ENCODE measurements at places on chromosomes 2 and 18.

DNA sequence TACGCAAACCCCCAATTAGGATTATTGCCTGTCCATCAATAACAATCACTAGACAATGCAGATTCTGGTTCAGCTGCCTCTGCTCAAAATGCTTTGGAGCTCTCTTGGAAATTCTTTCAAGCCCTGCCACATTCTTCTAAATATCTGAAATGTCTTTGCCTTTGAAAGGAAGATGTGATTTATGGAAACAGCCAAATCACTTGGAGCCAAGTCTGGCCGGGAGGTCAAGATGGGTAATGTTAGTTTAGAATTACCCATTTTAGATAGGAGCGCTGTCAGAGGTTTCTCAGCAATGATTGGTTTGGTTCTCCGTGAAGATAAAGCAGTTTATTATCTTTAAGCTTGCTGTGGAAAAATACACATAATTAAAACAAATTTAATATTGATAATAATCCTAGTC is 306.7 kb downstream of the SETBP1 start:
- no peak for DNase-seq

- DNase-seq, result no peak
These were observed 273.0 kb upstream of the ID2 start for GRCh38 chr2:8408560-8409460.

DNA sequence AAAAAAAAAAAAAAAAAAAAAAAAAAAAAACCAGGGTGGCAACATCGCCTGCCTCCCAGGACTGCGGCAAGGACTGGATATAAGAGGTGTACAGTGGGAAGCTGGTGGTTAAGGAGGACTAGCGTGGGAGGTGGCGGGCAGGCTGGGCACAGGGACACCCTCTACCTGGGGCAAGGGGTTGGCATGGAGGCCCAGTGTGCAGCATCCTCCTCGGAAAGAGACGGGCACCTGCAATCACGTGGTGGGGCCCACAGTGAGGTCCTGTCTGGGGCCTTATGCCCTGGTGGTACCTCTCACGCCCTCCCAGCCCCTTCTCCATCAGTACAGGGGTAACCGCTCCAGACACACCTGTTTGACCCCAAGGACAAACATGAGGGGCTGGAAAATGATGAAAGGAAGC is 27.9 kb downstream of the PXDN start:
- no peak for DNase-seq

DNA sequence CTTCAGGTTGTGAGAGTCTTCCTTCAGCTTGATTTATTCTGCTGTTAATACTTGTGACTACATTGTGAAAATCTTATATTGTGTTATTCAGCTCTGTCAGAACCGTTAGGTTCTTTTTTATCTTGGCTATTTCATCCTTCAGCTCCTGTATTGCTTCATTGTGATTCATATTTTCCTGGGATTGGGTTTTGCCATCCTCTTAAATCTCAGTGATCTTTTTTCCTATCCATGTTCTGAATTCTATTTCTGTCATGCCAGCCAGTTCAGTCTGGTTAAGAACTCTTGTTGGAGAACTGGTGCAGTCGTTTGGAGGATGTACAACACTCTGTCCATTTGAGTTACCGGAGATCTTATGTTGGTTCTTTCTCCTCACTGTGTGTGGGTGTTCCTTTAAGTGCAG is 19.1 kb downstream of the MSTN start:
- no peak for DNase-seq

DNA sequence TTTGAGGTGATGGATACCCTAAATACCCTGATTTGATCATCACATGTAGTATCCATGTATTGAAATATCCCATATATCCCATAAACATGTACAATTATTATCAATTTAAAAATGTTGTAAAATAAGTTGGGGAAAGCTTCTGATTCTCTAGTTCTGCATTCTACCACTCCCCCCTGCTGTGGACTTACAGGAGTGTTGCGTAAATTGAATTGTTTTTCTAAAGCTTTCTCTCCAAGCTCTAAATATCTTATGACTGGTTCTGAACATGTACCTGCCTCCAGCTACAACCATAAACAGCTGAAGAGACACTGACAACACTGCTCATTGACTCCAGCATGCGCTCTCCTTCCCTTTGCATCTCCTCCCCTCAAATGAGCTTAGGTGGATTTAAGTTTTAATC is 145.2 kb downstream of the MGAT5 start:
- no peak for DNase-seq

DNA sequence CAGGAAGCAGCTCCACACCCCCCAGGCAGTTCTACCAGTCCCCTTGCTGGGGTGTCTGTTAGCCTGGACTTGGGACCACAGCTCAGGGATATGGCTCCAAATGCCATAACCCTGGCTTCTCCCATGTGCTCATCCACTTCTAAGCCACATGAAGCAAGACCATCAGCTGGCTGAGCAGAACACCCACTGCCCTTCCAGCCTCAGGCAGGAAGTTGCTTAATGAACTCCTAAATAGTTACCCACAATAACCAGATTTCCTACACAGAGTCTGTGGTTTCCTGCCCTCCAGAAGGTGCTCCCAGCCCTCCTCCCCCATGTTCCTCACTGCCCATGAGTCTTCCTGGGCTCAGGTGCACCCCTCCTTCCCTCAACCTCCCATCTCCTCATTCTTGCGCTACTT is 98.3 kb upstream of the EPC2 start:
- DNase-seq, result no peak

DNA sequence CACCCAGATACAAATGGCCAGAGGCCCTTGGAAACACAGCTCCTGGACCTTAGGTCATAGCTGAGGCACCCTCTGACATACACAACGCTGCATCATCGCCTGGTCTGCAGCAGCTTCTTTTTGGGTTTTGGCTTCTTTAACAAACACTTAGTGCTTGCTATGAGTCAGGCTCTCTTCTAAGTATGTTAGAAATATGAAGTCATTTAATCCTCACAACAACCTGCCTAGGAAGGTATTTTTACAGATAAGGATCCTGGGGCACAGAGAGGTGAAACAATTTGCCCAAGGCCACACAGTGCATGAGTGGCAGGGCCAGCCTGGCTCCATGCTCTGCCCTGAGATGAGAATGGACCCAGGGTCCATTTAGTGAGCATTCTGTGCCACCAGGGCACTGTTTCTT is 96.6 kb downstream of the TMEM17 start:
- no peak for DNase-seq

DNA sequence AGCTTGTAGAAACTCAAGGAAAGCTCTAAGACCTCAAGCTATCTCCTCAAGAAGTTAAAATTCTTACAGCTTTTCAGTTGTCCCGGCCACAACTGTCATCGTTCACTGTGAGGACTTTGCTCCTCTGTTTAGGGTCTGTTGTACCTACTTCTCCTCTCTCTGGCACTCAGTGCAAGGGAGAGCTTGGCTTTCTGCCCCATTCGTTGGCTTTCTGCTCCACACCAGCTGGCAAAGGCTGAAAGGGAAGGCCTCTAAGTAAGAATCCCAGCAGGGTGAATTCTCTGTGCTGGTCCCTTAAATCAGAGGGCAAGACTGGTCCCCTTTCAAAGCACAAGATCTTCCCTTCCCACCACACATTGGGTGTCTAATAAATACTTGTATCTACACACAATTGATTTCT is 17.3 kb downstream of the ZBTB7C start:
- no peak for DNase-seq

DNA sequence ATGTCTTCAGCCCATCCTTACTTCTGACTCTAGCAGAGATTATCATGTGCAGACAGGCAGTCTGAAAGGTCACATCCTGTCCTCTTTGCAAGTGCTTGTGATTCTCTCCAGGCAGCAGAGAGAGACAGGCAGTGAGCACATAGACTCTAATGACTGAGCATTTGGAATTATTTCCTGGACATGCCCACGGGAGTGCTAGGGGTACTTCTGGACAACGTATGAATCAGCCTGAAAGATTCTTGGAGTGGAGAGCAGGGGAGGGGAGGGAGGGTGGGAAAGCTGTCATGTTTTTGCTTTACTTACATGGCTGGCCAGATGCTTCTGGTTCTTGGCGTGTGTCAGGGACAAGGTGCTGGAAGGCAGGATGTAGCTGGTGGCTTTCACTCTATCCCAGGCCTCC is 150.6 kb downstream of the RIF1 start:
- no peak for DNase-seq

DNA sequence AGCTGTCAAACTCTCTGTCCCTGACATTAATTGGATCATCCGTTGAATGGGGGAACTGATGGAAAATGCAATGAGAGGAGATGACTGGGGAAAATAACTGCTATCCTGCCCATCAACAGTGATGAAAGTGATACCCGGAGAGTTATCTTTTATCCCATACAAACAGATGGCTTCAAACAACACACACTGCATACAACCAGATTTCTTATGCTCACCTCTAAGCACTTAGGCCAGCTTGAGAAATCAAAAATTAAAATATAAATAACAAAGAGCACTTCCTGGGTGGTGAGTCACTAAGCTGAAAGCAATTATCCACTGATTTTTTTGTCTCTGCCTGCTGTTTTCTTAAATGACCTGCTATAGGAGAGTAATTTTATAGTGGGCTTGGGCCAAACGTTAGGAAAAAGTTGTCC is 237.6 kb upstream of the RGPD4 start:
- no peak for DNase-seq

DNA sequence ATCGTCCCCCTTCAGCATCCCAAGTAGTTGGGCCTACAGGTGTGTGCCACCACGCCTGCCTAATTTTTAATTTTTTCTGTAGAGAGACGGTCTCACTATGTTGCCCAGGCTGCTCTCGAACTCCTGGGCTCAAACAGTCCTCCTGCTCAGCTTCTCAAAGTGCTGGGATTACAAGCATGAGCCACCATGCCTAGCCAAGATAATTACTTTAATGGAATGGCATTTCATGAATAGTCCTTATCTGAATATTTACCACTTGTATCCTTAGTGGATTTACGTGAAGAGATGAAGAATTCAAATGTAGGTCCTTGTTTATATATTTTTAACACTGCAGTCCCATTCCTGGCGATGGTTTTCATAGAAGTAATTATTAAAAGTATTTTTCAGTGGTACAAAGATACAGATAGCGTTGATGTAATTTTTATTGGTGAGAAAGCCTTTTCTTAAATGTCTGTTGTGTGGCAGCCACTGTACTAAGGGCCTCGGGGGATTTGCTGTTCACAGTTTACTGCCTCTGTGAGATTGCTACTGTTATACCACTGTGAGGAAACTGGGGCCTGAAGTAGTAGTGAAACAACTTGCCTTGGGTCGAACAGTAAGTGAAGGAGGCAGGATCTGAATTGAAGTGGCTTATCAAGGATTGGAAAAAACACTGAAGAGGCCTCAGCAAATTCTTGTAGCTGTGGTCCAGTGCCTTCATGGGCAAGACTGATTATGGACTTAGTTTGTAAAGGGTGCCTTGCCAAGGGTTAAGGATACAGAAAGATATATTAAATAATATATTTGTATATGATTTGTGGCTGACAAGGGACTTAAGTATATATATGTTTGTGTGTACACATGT is 151.2 kb downstream of the PRPF40A start:
- no peak for DNase-seq

DNA sequence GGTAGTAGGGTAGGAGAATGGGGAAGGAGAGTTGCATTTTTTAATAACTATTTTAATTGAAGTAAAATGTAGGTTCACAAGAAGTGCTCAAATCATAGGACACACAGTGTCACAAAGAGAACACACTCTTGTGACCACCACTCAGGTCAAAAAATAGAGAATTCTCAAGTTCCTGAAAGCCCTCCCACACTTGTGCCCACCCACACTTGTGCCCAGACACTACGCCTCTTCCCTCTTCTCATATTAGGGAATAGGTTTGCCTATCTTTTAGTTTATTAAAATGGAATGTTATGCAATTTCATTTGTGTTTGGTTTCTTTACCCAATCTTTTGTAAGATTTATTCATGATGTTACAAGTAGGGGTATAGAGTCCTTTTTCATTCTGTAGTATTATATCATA is 67.2 kb downstream of the UGGT1 start:
- DNase-seq, result no peak

DNA sequence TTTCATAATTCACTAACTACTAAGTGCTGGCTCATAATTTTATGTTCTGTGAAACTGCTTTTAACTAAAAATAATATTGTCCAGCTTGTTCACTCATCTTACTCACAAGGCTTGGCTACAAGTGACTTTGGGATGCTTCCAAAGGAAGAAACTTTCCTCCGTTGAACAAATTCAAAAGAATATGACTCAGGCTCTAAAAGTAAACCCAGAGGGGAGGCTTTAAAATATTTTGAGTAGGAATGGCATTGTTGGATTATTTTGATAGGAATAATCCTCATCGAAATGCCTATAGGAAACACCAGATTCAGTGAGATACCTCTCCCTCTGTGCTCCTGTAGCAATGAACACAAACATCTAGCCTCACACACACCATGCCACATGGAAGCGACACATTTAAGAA is 25.2 kb upstream of the TLK1 start:
- no peak for DNase-seq

DNA sequence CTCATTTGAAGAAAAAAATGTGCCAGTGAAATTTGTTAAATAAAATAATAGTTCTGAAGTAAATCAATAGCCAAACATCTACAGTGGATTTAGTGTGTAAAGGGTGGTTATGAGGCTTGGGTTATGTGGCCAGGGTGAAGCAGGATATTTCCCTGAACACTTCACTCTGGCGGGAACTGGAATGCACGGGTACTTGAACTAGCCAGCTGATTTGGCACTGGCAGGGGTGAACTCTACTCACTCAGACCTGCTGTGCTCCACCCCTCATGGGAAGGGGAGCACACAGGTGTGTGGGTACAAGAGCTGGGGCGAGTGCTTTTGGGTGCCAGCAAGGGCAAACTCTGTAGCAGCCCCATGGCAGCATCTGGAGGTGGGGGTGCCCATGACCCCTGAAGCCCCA is 278.2 kb downstream of the CALCRL start:
- no peak for DNase-seq

GRCh38 chr2:157911750-157912149 is 35.6 kb upstream of the ACVR1 start:
- no peak for DNase-seq

- DNase-seq, result peak; percentile 26
These were observed 31.3 kb downstream of the DGKD start for GRCh38 chr2:233385489-233386044.

GRCh38 chr2:187155476-187155875 is 292.6 kb downstream of the CALCRL start:
- no peak for DNase-seq

DNA sequence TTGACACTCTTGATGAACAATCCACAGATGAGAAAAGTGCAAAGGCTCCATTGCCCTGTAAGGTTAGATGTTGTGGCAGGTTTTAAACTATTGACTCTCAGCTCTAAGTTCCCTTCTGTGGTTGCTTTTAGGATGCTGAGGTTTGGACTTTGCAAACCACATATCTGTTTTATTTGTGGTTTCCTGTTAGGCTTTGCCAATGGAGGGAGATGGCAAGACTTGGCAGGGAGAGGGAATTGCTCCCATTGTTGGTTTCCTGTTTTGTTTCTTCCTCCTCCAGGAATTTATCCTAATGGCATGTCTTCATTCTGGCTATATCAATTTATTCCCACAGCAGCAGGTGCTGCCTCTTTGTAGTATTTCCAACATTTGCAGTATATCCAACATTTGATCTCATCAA is 772.3 kb downstream of the LRRTM4 start:
- DNase-seq, result no peak

- no peak for DNase-seq
These were observed 74.8 kb downstream of the WDSUB1 start for GRCh38 chr2:159211447-159212396.

GRCh38 chr2:74461187-74462053 is 3.2 kb downstream of the WBP1 start:
- DNase-seq, result no peak

GRCh38 chr2:144629935-144630334 is 110.0 kb upstream of the ZEB2 start:
- DNase-seq, result no peak

GRCh38 chr2:26612522-26613240 is 28.5 kb downstream of the CIB4 start:
- no peak for DNase-seq

Data from activated CD8-positive, alpha-beta memory T cell treated with anti-CD3 and anti-CD28 coated beads for 1 hour (primary cell).